Activated T-helper 9 cell treated with anti-CD3 and anti-CD28 coated beads, Interleukin-2, amount 50 U/mL, for 16 hours (primary cell): ENCODE measurements at places on chromosomes 13 and 19.

GRCh38 chr13:74476365-74476764 is 342.2 kb upstream of the KLF12 start:
- no peak for DNase-seq

GRCh38 chr13:40169476-40169875 is 497.0 kb downstream of the FOXO1 start:
- no peak for DNase-seq

DNA sequence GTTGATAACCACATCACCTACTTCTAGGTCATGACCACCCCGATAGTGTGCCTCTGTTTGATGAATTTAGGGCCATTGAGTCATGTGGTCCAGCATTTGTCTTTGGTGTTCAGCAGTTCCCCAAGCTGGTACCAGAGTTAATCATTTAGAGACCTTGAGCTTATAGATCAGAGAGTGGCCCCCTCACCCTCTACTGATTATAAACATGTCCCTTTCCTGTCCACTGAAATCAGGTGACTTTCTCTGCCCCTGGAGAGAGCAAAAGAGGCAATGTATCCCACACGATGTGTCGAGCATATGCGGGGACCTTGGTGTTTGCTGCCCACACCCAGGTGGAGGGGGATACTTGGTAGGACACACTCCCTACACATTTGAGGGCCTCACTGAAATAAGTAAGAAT is 46.3 kb downstream of the C13orf42 start:
- DNase-seq: no peak

- no peak for DNase-seq
Observed at GRCh38 chr19:38617283-38617763, 430 bp downstream of the MAP4K1 start.

GRCh38 chr13:32902874-32903273 is 113.3 kb upstream of the KL start:
- no peak for DNase-seq
